NCI-H460 (cell line): ENCODE measurements at places on chromosomes 4 and X.

- DNase-seq, result no peak
Observed at GRCh38 chr4:184201179-184201578, 16.5 kb downstream of the ENPP6 start.

- no peak for DNase-seq
Observed at GRCh38 chr4:79473439-79473724, 65.4 kb upstream of the GK2 start.

DNA sequence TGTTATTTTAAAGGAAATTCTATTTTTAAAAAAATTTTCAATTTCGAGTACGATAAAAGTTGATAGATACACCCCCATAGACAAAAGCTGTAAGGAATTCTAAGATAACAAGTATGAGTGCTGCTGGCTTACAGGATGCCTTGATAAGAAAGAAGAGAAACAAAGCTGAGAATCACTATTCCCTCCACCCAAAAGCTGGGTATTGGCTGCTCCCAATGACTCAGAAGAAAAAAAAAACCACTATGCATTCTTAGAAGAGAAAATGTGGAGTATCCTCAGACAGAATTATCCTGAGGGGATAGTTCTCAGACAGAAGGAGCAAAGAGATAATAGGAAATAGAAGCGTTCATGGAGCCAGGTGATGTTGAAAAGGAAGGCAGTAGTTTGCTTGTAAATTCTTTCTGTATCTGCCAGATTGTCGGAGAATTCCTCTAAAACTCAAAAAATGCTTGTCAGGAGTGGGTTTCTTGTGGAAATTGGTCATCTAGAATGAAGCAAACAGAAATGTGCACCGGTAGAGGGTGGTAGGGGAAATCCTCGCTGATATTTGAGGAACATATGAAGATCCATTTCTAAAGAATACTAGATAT lies 217.5 kb upstream of the ADAMTS3 start:
- no peak for DNase-seq

GRCh38 chr4:138455097-138455496 lies 212.9 kb upstream of the SLC7A11 start:
- DNase-seq, result no peak

- DNase-seq, result no peak
Observed at GRCh38 chr4:200936-201335, 76.6 kb downstream of the ZNF718 start.

DNA sequence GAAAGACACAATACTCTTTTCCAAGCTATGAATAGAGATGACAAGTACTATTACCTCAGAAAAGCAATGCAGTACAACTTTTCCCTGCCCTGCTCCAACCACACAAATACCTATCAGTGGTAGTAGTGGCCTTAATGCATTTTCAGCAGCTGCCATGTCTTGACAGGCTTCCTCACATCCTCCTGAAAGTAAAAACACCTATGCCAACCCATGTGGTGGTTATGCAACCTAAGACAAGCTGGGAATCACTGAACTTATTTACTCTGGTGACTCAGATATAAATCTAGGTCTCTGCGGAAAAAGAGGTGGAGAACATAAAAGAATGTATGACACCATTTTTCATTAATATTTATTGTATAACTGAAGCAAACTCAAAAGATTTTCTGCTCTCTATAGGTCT lies 14.5 kb downstream of the WDFY3 start:
- no peak for DNase-seq

DNA sequence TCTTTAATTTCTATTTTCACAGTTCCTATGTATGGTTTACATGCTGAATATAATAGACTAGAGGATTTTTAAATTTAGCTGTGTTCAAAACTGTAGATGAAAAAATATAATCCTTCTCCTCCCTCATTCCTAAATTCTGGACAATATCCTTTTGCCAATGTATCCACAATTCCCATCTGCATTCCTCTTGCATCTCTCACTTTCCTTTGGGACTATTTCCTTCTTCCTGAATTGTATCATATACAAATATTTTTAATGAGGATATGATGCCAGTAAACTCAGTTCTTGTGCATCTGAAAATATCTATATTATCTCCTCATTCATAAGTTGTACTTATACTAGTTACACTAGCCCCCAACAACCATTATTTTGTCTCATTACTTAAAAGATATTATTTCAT lies 46.7 kb downstream of the DDX60L start:
- no peak for DNase-seq

GRCh38 chr4:103934178-103934789 lies 214.5 kb upstream of the TACR3 start:
- DNase-seq, result peak; percentile 43

GRCh38 chr4:53039741-53040458 lies 177.8 kb downstream of the RASL11B start:
- no peak for DNase-seq

DNA sequence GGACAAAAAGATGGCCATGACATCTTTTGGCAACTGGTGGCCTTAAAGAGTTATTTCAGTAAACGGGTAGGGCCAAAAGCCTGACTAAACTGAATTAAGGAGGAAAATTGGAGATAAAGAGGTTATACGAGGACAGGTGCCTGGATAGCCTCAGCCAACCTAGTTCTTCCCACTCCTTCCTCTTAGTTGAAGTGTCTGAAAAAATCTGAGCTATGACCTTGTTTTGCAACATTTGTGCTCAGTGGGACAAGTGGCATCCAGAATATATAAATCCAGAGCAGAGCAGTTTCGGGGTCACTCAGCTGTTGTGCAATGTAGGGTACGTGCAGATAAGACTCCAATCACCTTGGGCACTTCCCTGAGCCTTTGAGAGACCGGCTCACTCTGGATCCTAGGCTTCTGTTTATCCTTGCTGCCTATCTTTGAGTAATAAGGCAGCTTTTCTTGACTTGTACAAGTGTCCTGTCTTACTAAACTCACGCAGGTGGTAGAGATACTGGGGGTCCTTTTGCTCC lies 50.2 kb upstream of the MORC4 start:
- DNase-seq, result no peak

GRCh38 chr4:186669159-186669731 lies 54.4 kb downstream of the FAT1 start:
- DNase-seq, result peak; percentile 36

- no peak for DNase-seq
Observed at GRCh38 chr4:53120778-53121177, 245.1 kb downstream of the SCFD2 start.

- peak; percentile 26 for DNase-seq
Observed at GRCh38 chr4:54498661-54499111, 159.1 kb upstream of the KIT start.

DNA sequence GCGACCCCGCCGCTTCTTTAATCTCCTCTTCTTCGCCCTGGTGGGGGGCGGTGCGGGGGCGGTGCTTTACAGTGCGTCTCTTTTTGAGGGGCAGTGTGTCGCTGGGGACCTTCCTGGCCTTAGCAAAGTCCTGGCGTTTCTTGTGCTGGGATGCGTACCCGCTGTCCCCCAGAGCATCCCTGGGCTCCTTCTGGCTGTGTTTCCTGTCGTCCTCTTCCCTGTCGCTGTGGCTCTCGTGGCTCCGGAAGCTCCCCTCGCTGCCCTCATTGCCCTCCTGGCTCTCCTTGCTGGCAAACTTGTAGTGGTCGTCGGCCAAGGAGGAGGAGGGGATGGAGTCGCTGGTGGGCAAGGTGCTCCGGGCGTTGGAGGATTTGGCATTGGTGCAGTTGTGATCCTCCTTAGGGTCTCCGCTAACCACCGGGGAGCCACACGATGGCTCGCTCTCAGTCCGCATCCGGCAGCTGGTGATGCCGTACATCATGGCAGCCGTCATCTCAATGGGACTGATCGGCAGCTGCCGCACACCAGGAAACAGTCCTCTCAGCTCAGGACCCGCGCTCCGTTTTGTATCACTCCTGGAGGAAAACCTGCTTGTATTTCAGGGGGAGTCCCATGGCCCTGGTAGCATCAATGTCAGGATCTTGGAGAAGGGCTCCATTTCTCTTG lies 30.4 kb upstream of the TMSB15A start:
- no peak for DNase-seq

GRCh38 chr4:159042097-159042605 lies 60.7 kb upstream of the RAPGEF2 start:
- no peak for DNase-seq

- DNase-seq, result peak; percentile 97
Observed at GRCh38 chrX:154397888-154398667, at the start of gene RPL10. Gene RPL10 (plus strand): TSS chrX:154398377. CDS start chrX:154398520, 143 bp downstream.

GRCh38 chr4:168674077-168674747 lies 177.4 kb downstream of the PALLD start:
- no peak for DNase-seq

DNA sequence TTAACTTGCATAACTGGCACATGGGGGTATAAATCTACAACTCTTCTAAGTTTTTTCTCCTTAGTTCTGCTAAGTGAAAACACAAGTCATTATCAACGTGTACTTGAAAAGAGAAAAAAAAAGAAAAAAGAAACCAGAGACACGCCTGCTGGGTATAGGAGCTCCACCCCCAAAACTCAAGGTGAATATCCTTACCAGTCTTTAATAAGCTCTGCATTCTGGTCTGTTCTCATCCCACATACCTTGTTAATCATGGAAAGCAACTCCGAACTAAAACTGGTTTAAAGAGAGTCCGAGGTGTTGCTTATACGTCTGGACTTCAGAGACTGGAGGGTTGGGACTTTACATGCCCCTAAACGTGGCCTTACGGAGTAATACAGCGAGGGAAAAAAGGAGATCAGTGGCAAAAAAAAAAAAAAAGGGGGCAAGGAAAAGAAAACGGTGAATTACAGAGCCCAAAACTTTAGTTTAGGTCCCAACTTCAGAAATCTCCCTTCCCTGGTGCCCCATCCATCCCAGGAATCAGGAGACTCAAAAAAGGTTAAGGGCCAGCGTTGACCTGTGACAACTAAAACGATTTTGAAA lies 1.0 kb downstream of the PGRMC2 start:
- no peak for DNase-seq

- DNase-seq, result no peak
Observed at GRCh38 chrX:703866-704265, 73.3 kb downstream of the SHOX start.

- peak; percentile 39 for DNase-seq
Observed at GRCh38 chr4:86223472-86223871, 136.4 kb downstream of the MAPK10 start.

DNA sequence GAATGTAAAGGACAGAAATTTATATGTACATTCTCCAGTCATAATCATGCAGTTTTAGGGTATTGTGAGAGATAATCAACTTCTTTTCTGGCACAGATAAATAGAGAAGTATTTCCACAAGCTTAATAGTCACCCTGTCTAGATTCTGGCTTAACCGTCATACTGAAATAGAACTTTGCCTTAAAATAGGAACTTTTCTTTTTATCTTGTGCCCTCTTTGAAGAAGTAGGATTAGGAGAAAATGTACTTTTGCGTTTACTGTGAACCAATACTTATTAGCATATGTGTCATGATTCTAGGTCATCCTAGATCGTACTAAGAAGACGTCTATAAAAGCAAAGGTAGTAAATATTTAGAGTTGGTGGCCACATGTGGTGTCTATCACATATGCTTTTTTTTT lies 95.4 kb downstream of the NFKB1 start:
- DNase-seq, result no peak

DNA sequence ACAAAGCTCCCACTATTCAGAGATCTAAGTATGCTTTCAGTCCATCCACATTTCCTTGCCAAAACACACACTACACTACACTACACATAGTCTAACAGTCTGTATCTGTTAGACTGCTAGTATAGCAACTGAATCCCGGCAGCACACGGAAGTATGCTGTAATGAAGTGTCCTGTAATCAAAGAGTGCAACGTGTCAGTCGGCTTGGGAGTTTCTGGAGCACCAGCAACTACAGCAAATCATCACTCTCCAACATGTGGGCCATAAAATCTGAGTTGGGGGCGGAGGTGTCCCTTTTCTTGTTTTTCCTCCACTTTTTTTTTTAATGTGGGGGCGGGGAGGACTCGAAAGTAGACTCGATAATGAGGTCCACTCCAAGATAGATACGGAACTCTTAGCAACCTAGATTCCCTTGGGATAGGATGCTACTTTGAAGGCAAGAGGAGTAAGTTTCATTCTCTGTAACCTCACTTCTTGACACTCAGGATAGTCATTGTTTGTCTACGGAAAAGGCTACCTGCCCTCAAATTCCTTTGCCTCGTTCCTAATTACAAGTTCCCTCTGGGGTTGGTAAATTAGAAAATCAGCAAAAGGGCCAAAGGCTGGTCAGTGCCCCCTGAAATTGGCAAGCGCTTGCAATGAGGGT lies 722 bp downstream of the SLC10A7 start:
- peak; percentile 28 for DNase-seq

DNA sequence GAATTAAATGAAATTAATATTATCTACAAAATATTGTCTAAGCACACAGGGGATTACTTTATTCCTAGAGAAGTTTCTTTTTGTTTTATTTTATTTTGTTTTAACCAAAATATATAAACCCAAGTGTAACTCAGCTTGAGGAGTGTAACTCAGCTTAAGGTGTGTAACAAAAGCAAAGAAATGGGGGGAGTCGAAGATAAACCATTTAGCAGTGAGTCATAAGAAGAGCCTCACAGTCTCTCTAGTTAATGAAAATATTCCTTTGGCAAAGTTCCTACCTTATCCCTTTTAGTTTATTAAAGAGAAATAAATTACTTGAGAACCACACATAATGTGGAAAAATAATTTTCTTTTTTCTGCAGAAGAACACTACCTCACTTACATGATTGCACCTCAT lies 261.8 kb downstream of the KCTD8 start:
- no peak for DNase-seq

GRCh38 chrX:104565791-104566680 lies at the start of gene IL1RAPL2:
Gene IL1RAPL2 (plus strand): TSS chrX:104566199.
- DNase-seq, result peak; percentile 17

GRCh38 chr4:58761563-58761962 lies 1651.4 kb upstream of the IGFBP7 start:
- DNase-seq, result no peak

DNA sequence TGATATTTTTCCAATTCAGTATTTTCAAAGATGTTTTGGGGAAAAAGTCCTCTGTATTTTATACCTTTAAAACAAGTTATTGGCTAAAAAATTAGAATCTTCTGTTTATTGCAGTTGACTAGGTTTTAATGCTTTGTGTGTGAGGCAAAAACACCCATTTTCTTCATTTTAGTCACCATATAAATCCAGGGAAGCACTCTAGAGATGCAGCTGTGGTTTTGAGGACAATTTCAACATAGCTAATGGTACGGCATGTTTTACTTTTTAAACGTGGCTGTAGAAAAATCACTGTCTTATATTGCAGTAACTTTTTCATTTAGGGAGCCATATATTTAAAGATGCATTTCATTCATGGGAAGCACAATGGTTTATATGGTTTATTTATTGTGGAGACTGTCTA lies 129.1 kb upstream of the PITX2 start:
- no peak for DNase-seq

- DNase-seq, result no peak
Observed at GRCh38 chr4:106615961-106616360, 247.4 kb upstream of the GIMD1 start.

DNA sequence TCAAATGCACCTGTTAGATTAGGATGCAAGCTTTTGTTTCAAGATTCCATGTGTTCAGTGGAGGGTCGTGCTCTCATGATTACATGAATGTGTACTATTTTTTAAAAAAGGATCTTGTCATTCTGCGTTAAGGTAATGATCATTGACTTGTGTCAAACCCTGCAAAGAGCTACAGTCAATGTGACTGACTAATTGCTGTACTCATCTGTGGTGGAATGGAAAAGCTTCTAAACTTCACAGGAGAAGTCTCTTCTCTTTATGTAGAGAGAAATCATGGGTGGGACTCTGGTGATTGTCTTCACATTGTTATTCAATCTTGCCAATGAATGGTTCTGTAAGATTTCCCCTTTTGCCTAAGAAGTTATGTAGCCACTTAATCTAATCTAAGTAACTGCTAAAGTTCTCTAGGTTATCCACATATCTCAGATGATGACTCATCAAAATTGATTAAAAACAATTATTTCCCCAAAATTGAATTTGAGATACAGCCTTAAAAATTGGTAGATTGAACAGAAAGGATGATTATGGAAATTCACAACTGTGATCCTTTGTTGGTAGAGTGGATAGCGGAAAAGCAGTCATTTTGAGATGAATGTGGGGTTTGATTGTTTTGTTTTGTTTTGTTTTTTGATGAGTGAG lies 6.7 kb downstream of the MAGEE1 start:
- DNase-seq, result no peak
